IPS DF 6.9 (cell line): ENCODE measurements at places on chromosomes 3 and 15.
A peak's percentile ranks its signal among the peaks of the same experiment; 100 is the strongest.

DNA sequence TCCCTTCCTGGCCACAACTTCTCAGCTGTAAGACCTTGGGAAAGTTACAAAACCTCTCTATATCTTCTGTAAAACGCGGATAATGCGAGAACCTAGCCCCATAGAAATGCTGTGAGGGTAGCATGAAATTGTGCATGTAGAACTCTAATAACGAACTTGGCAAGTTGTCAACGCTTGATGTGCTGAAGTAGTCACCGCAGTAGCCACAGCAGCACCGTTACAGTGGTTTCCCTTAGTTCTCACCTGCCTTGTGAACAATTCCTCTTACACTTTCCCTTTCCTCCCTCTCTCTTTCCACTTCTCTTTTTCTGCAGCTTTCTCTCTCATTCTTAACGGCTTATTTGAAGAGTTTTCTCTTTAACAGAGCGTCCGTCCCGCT lies 447 bp upstream of the SHQ1 start:
- DNase-seq: no peak

- no peak for DNase-seq
Observed at GRCh38 chr3:132703733-132704132, 18.5 kb downstream of the NPHP3 start.

DNA sequence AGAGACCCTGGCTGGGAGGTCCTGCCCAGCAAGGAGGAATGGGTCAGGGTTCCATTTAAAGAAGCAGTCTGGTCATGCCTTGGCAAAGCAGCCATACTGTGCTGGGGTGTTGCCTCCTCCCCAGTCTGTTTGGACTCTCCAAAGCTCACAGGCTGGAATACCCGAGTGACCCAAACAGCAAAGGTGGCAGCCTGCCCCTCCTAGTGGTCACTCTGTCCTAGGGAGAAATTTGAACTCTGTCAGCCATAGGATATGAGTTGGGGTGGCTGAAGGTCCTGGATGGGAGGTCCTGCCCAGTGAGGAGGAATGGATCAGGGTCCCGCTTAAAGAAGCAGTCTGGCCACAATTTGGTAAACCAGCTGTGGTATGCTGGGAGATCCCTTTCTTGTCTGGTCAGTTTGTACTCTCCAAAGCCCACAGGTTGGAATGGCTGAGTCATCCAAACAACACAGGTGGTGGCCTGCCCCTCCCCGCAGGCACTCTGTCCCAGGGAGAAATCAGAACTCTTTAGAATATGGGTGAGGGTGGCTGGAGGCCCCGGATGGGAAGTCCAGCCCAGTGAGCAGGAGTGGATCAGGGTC lies 45.0 kb downstream of the CCR1 start:
- DNase-seq: no peak

DNA sequence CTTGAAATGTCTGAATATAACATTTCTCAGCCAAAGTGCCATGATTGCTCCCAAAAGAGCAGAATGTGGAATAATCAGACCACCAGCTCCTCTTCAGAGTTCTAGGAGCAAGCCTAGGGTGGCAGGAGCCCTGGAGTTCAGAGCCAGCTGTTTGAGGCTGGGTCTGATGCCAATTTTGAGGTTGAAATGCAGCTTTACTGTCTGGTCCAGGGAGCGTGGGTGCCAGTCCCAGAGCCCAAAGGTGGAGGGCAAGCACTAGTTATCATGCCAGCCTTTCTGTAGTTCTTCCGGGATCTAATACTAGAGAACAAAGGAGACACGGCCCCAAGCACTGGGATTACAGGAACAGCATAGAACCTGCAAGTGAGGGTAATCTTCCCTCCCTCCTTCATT lies 69.3 kb downstream of the TNFAIP8L3 start:
- DNase-seq: no peak

DNA sequence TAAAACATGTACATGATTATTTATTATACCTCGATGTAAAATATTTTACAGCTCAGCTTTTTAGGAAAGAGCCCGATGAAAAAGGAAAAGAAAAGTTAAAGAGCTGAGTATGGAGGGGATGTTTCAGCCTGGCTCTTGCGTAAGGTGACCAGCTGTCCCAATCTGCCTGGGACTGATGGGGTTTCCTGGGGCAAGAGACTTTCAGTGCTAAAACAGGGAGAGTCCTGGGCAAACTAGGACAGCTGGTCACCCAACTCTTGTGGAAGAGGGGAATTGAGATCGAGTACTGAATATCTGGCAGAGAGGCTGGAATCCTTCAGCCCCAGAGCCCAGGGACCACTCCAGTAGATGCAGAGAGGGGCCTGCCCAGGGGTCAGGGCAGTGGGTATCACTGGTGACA lies 21.0 kb downstream of the DUOX2 start:
- no peak for DNase-seq

DNA sequence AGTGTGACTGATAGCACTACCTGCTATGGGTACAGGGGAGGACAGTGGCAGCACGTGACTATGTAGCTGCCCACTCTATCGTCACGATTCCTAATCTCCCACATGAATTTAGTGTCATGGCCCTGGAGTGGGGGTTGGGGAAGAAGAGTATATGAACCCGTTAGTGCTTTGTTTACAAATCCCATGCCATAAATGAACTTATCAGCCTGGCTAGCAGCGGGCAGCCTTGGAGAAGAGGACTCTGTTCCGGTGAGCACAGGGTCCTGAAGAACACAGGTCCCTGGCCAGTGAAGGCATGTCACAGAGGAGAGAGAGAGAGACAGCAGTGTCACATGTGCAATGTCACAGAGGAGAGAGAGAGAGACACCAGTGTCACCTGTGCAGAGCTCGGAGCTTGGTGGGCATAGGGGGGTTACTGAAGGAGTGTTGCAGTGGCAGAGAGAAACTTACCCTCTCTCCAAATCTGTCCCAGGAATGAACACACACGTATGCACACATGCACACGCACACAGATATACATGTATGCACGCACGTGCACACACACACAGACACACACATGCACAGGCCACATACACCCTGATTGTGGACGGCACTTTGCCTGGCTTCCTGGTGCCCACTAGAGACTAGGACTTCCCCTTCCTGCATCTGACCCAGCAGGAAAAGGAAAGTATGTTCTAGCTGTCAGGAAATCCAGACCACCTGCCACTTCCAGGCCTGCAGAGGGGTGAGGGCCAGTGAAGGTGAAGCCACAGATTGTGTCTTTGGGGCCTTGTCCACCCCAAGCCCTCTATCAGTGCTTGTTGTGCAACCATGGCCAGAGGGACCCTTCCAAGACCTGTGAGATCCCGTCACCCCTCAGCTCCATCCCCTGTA lies 26.3 kb downstream of the ITGA11 start:
- no peak for DNase-seq

DNA sequence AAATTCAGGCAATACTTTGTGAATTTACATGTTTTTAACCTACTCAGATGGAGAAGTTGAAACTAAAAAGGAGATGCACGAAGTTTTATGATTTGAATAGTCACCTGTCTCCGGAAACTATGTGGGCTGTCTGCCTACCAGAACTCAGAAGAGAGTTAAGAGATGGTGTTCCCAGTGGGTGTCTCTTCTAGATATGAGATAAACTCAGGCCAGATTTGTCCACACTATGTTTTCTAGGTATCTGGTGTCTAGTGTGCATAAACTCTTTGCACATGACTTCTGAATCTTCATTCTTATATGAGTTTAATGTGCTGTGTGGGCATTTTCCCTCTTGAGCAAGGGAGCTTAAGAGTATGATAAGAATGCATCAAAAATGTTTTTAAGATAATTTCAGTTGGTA lies 222.8 kb downstream of the FOXP1 start:
- DNase-seq: no peak

DNA sequence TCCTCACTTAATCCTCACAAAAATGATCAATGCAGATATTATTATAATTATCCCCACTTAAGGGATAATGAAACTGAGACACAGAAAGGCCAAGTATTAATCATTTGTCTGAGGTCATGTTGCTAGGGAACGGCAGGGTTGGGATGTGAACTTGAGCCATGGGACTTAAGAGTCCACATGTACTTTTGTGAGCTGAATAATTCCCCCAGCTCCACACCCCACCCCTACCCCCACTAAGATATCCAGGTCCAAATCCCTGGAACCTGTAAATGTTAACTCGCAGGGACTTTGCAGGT lies 290.5 kb upstream of the GADL1 start:
- no peak for DNase-seq

DNA sequence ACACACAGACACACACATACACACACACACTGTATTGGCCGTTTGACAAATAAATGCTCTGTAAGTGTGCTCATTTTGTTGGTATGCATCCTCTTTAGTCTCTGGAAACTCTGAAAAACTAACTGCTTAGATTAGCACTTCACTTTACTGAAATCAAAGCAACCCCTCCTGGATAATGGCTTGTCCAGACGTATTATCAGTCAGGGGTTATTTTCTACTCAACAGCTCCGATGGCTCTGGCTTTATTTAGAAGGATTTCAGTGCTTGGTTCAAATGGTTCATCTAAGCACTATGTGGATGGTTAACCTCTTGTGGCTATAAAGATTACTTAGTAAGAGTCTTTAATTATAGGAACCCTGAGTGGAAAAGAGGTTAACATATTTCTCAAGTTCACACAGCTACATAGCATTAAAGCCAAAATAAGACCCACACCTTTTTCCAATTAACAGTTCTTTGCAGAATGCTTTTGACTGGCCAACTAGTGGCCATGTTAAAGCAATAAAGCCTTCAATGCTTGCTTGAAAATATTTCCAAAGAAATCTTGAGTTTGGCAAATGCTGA lies 516.1 kb upstream of the NAALADL2 start:
- no peak for DNase-seq

DNA sequence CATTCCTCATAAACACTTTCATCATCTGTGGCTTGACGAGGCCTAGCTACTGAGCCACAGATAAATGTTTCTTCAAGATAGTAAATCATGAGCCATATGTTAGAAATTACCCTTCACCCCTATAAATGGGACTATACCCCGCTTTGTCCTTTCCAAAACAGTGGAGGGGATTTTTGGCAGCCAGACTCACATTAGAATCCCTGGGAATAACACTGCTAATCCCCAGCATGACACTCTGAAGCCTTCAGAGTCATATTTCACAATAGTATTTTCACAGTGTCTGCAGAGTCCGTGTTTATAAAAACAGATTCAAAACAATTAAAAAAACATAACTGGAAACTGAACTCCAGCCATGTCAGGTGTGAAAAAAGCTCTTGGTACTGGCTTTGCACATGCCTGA lies 271.6 kb downstream of the ERC2 start:
- DNase-seq: no peak

GRCh38 chr3:146503461-146504202 lies 34.3 kb upstream of the PLSCR2 start:
- DNase-seq: no peak

- no peak for DNase-seq
Observed at GRCh38 chr3:165491487-165491886, 295.3 kb upstream of the SLITRK3 start.

DNA sequence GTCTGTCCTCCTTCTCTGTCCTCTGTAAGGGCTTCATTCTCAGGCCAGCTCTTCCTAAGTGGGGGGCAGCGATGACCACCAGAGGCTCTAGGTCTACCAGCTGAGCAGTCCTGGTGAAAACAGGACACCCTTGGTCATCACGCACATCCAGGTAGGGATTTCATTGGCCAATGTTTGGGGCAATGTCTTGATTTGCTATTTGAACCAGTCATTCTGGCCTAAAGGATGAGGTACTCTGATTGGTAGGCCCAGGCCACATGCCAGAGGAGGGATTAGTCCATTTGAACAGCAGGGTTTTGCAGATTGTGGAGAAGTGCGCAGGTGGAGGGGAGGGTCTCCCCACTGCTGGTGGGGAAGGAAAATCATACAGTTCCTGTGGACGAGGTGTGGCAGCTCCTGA lies 57.3 kb downstream of the PLXNA1 start:
- DNase-seq: no peak

- DNase-seq: no peak
Observed at GRCh38 chr15:74889390-74889882, 406 bp upstream of the MPI start.

DNA sequence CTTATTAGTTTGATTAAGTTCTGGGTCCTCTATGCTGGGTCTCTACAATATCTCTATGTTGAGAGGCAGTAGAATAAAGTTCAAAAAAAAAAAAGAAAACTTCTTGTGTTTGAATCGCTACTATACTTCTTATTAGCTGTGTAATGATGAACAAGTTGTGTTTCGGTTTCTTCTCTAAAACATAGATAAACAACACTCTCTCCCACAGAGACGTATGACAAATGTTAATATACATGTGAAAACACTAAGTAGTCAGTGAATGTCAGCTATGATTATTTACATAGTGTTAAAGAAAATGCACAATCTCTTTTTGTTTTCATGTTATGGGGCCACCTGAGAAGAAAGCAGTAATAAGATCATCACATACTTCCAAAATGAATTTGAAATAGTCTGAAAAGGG lies 45.3 kb downstream of the ACAP2 start:
- no peak for DNase-seq

- no peak for DNase-seq
Observed at GRCh38 chr3:143387425-143387824, 267.9 kb downstream of the CHST2 start.

GRCh38 chr3:115819785-115820384 lies 196.6 kb downstream of the GAP43 start:
- peak; percentile 55 for DNase-seq

GRCh38 chr15:84112025-84112424 lies 123.5 kb upstream of the GOLGA6L4 start:
- no peak for DNase-seq

- no peak for DNase-seq
Observed at GRCh38 chr3:50392101-50392715, 32.9 kb upstream of the TMEM115 start.

- no peak for DNase-seq
Observed at GRCh38 chr3:60856257-60857046, 394.8 kb downstream of the FHIT start.

- no peak for DNase-seq
Observed at GRCh38 chr3:155391551-155391958, 98.1 kb upstream of the STRIT1 start.

DNA sequence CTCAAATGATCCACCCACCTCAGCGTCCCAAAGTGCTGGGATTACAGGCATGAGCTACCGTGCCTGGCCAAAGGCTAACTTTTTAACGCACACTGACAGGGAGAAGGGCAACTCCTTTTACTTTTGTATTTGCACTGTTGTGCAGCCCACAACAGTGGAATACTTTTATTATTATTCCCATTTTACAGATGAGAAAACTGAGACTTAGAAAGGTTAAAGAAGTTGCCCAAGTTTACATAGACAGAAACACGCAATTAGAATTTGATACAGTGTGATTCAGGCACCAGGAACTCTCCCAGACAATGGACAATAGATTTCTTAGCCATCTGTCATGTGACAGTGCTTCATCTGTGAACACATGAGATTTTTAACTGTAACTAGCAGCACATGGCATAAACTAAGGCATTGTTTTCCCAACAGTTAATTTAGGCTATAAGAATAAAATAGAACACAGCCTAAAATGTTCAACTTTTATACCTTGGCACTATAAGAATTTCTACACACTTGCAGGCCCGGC lies 18.8 kb downstream of the STAG1 start:
- no peak for DNase-seq

- no peak for DNase-seq
Observed at GRCh38 chr3:139940622-139941021, 5.6 kb downstream of the CLSTN2 start.
